ENCODE measurements at places on chromosomes 5 and 9.

DNA sequence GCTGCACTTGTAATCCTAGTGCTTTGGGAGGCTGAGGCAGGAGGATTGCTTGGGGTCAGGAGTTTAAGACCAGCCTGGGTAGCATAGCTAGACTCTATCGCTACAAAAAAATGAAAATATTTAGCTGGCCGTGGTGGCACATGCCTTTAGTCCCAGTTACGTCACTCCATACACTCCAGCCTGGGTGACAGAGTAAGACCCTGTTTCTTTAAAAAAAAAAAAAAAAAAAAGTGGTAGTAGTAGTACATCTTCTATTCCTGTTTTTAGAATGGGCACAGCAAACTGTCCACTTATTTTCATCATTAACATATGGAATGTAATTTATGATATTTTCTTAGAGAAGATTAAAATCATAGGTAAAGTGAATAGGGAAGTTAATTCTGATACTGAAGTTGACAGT, 48.2 kb downstream of the TRIO start:
- no peaks in the 10 kb centered on the region for H3K36me3 ChIP-seq
- peaks cover 5% of the 10 kb centered on the region for H3K4me1 ChIP-seq
- H3K27ac ChIP-seq: no peak overlapping the region
- H3K4me3 ChIP-seq: no peak overlapping the region

- peaks cover 15% of the 10 kb centered on the region for H3K4me1 ChIP-seq
- peaks cover 68% of the 10 kb centered on the region for H3K36me3 ChIP-seq
- no peaks in the 10 kb centered on the region for H3K27me3 ChIP-seq
- no peak overlapping the region for H3K27ac ChIP-seq
These were observed 3.8 kb downstream of the CREB3 start for GRCh38 chr9:35736201-35736633.

- no peak overlapping the region for H3K4me3 ChIP-seq
- no peak overlapping the region for H3K27ac ChIP-seq
- H3K27me3 ChIP-seq: no peaks in the 10 kb centered on the region
These were observed 9.8 kb downstream of the FAT2 start for GRCh38 chr5:151581347-151581746.

- no peak for DNase-seq
- H3K27ac ChIP-seq: no peak overlapping the region
- H3K36me3 ChIP-seq: peaks cover 4% of the 10 kb centered on the region
- no peaks in the 10 kb centered on the region for H3K27me3 ChIP-seq
- no peak overlapping the region for H3K4me3 ChIP-seq
These were observed 26.2 kb downstream of the ORM2 start for GRCh38 chr9:114355821-114356220.

DNA sequence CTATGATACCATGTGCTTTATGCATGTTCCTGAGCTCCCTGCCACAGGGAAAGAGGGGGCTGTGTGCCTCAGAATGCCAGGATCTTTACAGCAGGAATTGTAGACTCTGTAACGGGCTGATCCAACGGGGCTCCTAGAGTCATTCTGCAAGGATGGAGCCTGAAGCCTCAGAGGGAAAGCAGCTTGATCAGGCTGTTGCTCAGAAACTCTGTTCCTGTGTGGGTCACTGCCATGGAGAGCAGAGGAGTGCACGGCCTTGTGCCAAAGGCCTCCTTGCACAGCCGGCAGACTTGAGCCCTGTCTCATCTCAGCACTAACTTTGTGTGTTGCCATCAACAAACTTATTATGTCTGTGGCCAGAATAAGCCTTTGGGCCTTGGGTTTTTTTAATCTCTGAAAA, 51.8 kb downstream of the AMBP start:
- no peak overlapping the region for H3K4me3 ChIP-seq
- H3K27ac ChIP-seq: no peak overlapping the region
- peaks cover 14% of the 10 kb centered on the region for H3K36me3 ChIP-seq
- H3K27me3 ChIP-seq: no peaks in the 10 kb centered on the region
- H3K4me1 ChIP-seq: no peaks in the 10 kb centered on the region

All from kidney (tissue), 22 donors.